Kidney tubule cell (primary cell): ENCODE measurements at places on chromosomes 3 and 15.

- peak; percentile 65 for DNase-seq
These were observed 245.7 kb upstream of the HES1 start for GRCh38 chr3:193890016-193890897.

- DNase-seq, result peak; percentile 88
These were observed 5.5 kb upstream of the CFAP100 start for GRCh38 chr3:126389112-126389793.

- DNase-seq, result peak; percentile 87
These were observed 221.4 kb upstream of the NANOGP8 start for GRCh38 chr15:35306361-35306981.

DNA sequence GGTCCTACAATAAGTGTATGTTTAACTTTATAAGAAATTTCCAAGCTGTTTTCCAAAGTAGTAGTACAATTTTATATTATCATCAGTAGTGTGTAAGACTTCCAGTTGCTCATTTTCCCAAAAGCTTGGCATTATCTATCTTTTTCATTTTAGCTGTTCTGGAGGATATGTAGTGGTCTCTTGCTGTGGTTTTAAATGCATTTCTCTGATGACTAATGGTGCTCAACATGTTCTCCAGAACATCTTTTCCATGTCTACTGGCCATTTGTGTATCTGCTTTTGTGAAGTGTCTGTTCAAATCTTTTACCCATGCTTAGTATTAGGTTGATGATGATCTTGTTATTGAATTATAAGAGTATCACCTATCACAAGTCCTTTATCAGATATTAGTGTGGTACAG is 13.3 kb downstream of the BCL2A1 start:
- no peak for DNase-seq

- DNase-seq, result no peak
These were observed 250.1 kb downstream of the DIPK2A start for GRCh38 chr3:144221761-144222160.

DNA sequence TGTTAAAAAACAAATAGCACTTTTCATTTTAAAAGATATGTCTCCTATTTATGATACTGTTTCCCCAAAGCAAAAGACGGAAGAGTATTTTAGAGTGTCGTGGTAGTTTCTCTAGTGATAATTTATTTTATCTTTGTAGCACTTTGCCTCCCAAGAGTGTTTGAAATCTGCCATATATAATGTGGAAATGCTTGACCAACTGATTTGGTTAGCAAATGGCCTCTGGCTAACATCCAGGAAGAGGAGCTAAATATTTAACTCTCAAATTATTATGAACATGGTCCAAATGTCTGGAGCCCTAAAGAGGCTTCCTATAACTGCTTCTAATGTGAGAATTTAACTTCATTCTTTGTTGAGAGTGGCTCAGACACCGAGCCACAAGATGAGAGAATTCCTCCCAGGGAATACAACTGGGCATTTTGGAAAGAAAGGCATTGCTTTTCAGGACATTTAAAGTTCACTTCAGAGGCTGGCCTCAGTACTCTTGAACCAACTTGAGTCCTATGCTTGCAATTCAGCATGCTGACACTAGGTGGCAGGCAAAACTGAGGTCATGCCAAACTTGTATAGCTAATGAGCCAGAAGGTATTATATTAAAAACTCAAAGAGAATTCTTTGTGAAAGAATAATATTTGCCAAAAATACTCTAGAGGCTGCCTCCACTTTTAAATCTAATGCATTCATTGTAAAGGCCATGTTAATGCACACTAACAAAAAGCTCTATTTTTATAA is 104.5 kb downstream of the RARB start:
- peak; percentile 4 for DNase-seq

- DNase-seq, result no peak
These were observed 409.4 kb upstream of the PPP2R3A start for GRCh38 chr3:135556174-135556573.
